ENCODE measurements at places on chromosomes 1 and 21.
A peak's percentile ranks its signal among the peaks of the same experiment; 100 is the strongest.

GRCh38 chr1:41399145-41399795 is 38.0 kb downstream of the FOXO6 start:
- no peak for DNase-seq

- peak; percentile 94 for DNase-seq
Measured at GRCh38 chr1:15139654-15140350, 13.7 kb upstream of the TMEM51 start.

DNA sequence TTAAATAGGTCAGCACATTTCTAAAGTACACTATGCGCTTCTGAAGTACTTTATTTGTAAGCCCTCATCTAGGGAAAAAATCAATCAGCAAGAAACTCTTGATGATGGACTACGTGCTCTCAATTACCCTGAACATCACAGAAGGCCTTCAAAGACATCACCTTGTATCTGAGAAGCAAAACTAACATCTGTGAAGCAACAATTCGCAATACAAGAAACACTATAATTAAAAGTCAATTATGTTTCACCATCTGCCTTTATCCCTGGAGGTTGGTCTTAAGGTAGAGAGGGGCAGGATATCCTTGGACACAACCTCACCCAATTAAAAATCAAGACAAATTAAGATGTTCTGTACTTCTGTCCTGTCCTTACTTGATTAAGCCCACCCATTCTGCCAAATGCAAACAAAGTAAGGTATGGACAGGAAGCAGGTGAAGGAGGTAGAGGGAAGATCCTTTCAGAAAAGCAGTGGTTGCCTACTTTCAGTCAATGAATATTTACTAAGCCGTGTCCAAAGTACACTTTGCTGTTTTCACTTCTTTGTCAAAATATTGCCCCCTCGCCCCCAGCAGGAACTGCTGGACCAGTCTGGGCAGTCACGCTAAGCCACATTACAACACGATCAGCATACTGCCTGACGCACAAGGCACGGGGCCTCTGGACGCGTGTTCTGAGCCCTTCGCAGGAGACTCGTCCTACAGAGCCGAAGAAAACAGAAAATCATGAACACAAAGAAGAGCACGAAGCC is 887 bp downstream of the SLC19A2 start:
- no peak for DNase-seq

DNA sequence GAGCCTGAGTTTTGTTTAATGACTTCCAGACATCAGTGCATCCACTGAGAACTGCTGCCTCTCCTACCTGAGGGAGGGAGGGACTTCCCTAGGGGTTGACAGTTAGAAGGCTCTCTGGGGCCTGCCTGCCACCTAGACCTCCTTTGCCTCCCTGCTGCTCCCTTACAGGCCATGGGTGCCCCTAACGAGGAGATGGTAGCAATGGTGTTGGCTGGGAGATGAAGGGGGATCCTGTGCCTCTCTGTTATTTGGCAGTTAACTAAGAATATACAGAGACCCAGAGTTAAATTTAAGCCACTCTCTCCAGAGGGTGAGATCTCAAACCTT is 66.1 kb downstream of the UBE2U start:
- DNase-seq: peak; percentile 45

DNA sequence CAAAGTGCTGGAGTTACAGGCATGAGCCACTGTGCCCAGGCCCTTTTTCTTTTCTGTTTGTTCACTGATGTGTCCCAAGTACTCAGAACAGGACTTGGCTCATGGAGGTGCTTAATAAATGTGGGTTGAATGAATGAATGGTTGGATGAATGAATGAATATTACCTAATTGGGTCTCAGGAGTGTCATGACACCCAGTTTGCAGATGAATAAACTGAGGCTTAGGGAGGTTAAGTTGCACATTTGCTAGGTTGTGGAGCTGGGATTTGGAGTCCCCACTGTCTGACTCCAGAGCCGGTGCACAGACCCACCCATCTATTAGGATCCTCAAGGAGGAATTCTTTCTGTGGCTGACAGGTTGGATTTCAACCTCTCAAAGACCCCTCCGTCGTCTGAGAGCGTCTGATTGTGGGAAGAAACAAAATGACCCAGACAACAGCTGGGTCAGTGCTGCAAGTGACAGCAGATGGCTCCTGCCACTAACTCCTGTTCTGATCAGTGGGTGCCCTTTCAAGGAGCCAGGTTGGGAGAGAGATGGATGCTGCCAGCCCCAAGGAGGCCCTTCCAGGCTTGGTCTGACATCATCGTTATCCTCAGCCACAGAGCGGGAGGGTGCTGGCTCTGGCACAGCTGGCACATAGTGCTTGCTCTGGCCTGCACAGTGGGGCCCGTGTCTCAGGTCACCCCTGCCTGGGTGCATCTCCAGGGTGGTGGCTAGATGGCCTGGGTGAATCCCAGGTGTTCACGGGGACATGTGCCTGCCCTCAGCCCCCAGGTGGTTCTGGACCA is 24.2 kb downstream of the ARHGEF10L start:
- peak; percentile 32 for DNase-seq

All from endodermal cell (in vitro differentiated cells).